ENCODE measurements at places on chromosomes 12 and 14.
A peak's percentile ranks its signal among the peaks of the same experiment; 100 is the strongest.

GRCh38 chr12:62694632-62695031, 228.0 kb downstream of the MON2 start:
- DNase-seq, result no peak

GRCh38 chr12:130044991-130045621, 117.2 kb upstream of the FZD10 start:
- no peak for DNase-seq

- DNase-seq, result no peak
These were observed 115.5 kb downstream of the SLC2A13 start for GRCh38 chr12:39990122-39991101.

DNA sequence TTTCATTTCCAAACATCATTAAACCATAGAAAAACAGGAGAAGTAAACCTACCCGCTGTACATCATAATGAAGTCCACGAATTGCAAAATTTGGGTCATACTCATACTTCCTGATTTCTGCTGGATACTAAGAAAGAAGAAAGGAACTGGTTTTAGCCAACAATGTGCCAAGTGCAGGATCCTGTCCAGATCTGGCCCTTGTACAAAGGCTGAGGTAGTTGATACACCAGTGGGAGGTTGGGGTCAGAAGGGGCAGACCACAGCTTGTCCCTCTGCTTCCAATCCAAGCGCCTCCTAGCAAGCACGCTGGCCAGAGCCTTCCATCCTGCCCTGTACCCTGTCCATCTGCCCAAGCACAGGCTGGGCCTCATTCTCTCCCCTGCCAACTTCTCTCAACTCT, 34.2 kb downstream of the NT5DC3 start:
- no peak for DNase-seq

DNA sequence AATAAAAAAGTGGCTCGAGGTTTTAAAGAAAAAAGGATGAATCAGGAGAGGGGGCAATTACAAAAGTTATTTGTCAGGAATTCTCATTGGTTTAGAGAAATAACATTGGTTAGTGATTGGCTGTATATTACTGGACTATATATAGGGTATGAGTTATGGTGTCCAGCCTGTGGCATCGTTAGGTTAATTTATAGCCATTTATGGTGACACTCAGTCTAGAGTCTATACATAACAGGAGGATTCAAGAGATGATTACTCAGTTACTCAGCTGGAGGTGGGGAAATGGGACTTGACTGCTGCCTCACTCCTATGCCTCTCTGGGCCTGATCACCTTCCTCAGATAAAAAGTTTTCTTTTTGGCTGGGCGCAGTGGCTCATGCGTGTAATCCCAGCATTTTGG, 25.6 kb upstream of the NFYB start:
- no peak for DNase-seq

- DNase-seq, result no peak
These were observed 83.2 kb downstream of the KNTC1 start for GRCh38 chr12:122610207-122610606.

GRCh38 chr12:1034751-1035457, 43.9 kb downstream of the ERC1 start:
- DNase-seq, result peak; percentile 51

- DNase-seq, result no peak
These were observed 387.0 kb upstream of the GARIN6 start for GRCh38 chr12:99260456-99260996.

- no peak for DNase-seq
These were observed 526.5 kb downstream of the CCER1 start for GRCh38 chr12:90428465-90428864.

- no peak for DNase-seq
These were observed 292.1 kb downstream of the GLT1D1 start for GRCh38 chr12:129145381-129145780.

- DNase-seq, result no peak
These were observed 191.1 kb downstream of the CALM1 start for GRCh38 chr14:90587918-90588317.

GRCh38 chr12:57816001-57816854, 2.3 kb downstream of the AVIL start:
- DNase-seq, result no peak

- DNase-seq, result no peak
These were observed 54.0 kb upstream of the PDE3A start for GRCh38 chr12:20314328-20314727.

DNA sequence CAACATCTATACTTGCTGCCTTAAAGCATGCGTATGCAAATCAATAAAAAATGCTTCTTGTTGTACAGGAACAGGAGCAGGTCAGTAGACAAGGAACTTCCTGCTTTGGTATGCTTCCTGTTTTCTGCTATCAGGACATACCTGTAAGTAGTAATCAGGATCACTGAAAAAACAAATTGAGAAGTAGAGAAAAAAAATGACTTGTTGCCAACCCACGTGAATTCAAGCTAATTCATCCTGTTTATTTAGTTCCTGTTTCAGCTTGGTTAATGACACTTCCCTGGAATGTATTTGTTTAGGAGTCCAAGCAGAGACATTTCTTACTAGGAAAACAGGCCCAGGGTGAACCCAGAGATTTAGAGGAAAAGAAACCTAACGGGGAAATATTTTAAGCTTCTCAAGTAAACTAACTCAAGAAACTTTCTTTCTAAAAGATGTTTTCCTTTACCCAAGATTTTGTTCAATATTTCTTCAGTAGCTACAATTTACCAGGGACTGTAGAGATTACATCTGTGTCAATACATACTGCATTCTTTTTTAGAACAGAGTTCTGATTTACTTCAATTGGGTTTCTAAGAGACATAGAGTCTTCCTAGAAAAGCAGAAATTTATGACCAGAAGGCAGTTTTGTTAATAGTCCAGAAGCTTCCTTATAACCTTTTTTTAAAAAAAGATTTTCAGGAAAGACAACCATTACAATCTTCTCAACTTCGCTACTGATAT, 124.2 kb downstream of the PAWR start:
- no peak for DNase-seq

- no peak for DNase-seq
These were observed 7.5 kb upstream of the SIVA1 start for GRCh38 chr14:104745431-104745830.

- DNase-seq, result no peak
These were observed 79.7 kb upstream of the RAP1B start for GRCh38 chr12:68530965-68531364.

GRCh38 chr14:58832095-58832521, 194.3 kb downstream of the DACT1 start:
- DNase-seq, result no peak

GRCh38 chr12:45988264-45988663, 2.1 kb downstream of the SCAF11 start:
- no peak for DNase-seq

All from D721Med (cell line).